Osteocyte (in vitro differentiated cells): ENCODE measurements at places on chromosomes 3 and 15. TPM values are rescaled to one million over a fixed set of nuclear protein-coding genes. Genes with fewer than 3 reads are reported as not detected.

WDR76 gene
- total RNA-seq, result 6.0 and 7.6 TPM in 2 replicates

- no peak overlapping the region for H3K4me3 ChIP-seq
- H3K4me1 ChIP-seq, result peaks cover 36% of the 10 kb centered on the region
- no peaks in the 10 kb centered on the region for H3K27me3 ChIP-seq
- no peaks in the 10 kb centered on the region for H3K36me3 ChIP-seq
Measured at GRCh38 chr15:25433118-25433865, 5.5 kb downstream of the UBE3A start.

FAM3D gene
- total RNA-seq, result not detected in 2 replicates

EPHA3 gene
- 0.94 and 1.6 TPM in 2 replicates for total RNA-seq

DNA sequence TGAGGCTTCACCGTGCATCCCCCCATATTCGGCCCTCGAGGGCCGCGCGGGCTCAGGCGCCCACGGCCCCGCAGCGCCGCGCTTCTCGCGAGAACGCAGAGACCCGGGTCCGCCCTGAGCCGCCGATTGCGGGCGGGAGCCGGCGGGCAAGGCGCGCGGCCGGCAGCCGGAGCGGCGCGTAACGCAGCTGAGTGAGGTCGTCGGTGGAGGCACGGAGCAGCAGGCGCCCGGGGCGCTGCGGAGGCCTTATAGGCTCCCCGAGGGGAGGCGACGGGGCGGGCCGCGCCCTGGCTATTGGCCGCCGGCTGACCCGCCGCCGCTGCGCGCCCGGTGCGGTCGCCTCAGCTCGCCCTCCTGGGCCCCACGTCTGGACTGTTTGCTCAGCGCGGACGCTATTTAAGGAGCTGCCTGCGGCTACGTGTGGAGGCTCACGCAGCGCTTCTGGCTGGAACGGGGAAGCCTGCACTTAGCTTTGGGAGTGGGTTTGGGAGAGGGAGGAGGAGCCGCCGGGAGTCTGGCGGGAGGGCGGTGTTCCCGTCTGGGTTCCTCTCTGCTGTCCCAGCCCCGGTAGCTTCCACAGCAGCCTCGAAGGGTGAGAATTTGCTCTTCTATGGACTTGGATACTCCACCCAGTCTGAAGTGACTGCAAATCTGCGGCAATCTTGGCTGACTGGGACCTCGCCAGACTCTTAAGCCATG is at the start of gene PLOD2:
PLOD2 (minus strand) TSS at position 221 of the 699 bp plus-strand sequence; CDS start at position 26, 195 bp downstream.
- H3K27ac ChIP-seq, result peak within 1 kb of the TSS; percentile 94
- peak; percentile 94 for DNase-seq
- no peaks in the 10 kb centered on the region for H3K27me3 ChIP-seq
- H3K4me1 ChIP-seq, result peaks cover 77% of the 10 kb centered on the region
